CD4-positive, alpha-beta memory T cell (primary cell): ENCODE measurements at places on chromosomes 4 and X. TPM values are rescaled to one million over a fixed set of nuclear protein-coding genes. Genes with fewer than 3 reads are reported as not detected.

The KDR gene
- polyA plus RNA-seq = not detected

The ATP8A1 gene
- 9.6 TPM for polyA plus RNA-seq

The MMRN1 gene
- polyA plus RNA-seq = 1.6 TPM

The MAGEA2 gene
- polyA plus RNA-seq = not detected

The KLHL5 gene
- 18.6 TPM for polyA plus RNA-seq

The CT45A3 gene
- polyA plus RNA-seq = not detected

The FUNDC2 gene
- 173 TPM for polyA plus RNA-seq

The GABRA4 gene
- polyA plus RNA-seq = not detected

The TCEAL3 gene
- 6.7 TPM for polyA plus RNA-seq

The SPP1 gene
- polyA plus RNA-seq = not detected

The TLR1 gene
- 16.2 TPM for polyA plus RNA-seq

The RTL3 gene
- not detected for polyA plus RNA-seq

The SLC9B1 gene
- polyA plus RNA-seq = 2.0 TPM

The NUDT11 gene
- polyA plus RNA-seq = 1.0 TPM

The LNX1 gene
- polyA plus RNA-seq = 0.44 TPM

The PDK3 gene
- 37.4 TPM for polyA plus RNA-seq

The PABPC1L2B gene
- polyA plus RNA-seq = not detected

The MTMR8 gene
- polyA plus RNA-seq = 7.2 TPM

The WAS gene
- 33.8 TPM for polyA plus RNA-seq

The FHDC1 gene
- polyA plus RNA-seq = not detected

The SLC2A9 gene
- polyA plus RNA-seq = 0.43 TPM

The COL4A6 gene
- not detected for polyA plus RNA-seq

The TMEM165 gene
- polyA plus RNA-seq = 28.9 TPM

The SPATA18 gene
- polyA plus RNA-seq = not detected

The SATL1 gene
- polyA plus RNA-seq = not detected
